ENCODE measurements at places on chromosomes 6 and 20.

GRCh38 chr20:35883778-35884540 lies 70.3 kb downstream of the SCAND1 start:
- peak; percentile 32 for DNase-seq

DNA sequence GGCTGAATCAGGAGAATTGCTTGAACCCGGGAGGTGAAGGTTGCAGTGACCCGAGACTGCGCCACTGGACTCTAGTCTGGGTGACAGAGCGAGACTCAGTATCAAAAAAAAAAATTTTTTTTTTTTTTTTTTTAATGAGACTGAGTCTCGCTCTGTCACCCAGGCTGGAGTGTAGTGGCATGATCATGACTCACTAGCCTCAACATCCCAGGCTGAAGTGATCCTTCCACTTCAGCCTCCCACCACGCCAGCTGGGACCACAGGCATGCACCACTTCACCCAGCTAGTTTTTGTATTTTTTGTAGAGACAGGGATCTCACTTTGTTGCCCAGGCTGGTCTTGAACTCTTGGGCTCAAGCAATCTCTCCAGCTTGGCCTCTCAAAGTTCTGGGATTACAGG lies 53.3 kb downstream of the MYO6 start:
- no peak for DNase-seq

GRCh38 chr20:11766961-11767360 lies 150.7 kb upstream of the BTBD3 start:
- peak; percentile 46 for DNase-seq

DNA sequence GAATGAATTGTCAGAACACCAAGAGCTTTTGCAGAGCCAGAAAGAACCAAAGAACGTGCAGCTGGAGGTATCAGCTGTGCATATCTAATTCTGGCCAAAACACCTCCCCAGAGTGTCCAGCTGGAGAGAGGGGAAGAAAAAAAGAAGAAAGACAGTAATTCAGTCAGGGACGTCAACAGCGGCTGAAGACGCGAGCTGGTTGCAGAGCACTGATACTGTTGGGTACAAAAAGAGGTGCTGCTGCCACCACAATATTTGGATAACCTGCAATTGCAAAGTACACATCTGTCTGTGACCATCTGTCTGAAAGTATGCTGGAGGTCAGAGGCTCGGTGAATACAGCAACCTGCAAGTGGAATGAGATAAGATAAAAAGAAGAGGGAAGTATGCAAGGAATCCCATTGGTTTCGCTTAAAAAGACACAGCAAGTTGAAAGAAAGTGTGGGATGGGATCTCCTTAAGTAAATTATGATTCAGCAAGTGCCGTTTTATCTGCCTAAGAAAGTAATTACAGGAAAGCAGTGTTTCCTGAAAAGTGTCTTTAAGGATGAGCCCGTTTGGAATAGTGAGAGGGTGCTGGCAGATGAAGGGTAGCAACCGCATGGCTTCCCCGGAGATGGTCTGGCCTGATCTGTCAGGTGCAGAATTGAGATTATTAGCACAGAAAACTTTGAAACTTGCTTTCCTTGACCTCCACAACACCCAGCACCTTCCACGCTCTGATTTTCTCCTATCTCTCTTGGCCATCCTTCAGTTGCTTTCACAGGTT lies 189.9 kb upstream of the PRDM1 start:
- DNase-seq, result no peak

DNA sequence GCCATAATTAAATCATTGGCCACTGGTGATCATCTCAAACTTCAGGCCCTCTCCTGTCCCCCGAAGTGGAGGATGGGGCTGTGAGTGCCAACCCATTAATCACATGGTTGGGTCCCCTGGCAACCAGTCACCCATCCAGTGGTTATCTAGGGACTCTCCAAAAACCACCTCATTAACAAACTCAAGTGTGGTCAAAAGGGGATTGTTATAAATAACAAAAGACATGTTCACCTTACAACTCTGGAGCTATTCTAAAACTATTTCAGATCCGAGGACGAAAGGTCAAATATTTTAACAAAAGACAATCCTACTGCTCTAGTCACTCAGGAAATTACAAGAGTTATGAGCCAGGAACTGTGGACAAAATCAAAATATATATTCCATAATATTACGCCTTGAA lies 95.5 kb upstream of the PRND start:
- no peak for DNase-seq

DNA sequence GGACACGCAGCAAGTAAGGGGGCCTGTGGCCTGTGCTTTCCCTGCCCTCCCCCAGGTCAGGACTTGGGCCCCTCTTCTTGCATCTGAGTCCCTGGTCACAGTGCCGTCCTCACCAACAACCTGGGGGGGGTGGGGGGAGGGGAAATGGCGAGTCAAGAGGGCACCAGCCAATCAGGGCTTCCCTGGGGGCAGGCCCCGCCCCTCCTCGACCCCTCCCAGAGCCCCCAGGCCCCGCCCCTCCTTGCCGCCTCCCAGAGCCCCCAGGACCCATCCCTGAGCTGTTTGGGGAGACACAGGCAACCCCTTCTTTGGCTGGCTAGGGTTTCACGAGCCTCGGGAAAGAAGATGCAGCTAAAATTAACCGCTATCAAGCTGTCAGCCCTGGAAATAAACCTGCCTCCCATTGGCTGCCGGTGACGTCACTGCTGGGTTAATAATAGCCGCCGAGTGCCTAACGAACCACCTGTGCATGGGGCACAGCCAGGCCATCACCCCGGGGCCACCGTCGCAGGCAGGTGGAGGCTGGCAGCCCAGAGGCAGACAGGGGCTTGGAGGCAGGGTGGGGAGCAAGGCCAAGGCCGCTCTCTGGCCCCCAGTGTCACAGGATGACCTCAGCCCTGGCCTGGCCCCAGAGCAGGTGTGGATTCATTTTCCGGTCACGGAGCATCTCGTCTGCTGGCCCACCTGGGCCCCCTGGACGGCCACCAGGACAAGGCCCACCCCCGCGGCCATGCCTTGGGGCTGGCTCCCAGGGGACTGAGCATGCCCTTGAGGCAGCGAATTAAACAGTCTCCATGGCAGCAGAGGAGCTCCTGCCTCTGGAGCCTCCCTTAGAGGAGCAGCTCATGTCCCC lies 3.2 kb upstream of the EEF1A2 start:
- DNase-seq, result peak; percentile 82

DNA sequence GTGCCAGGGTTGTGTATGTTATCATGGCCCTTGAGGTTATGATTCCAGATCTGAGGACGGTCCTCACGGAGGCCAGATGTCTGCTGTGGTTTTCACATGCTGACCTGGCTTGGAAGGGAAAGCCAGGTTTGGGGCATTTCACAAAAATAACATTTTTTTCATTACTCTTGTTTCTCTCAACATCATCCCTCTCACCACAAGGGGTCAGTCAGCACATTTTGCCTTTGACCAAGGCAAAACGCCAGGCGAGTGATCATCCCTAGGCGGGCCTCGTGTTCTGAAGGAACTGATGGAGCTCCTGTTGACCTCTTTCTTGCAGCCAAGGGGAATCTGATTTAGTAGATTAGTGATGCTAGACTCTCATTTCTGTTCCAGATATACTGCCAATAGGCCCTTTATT lies 133.5 kb downstream of the TBC1D7 start:
- no peak for DNase-seq

GRCh38 chr20:50152394-50153152 lies 950 bp downstream of the PEDS1 start:
- DNase-seq, result no peak

DNA sequence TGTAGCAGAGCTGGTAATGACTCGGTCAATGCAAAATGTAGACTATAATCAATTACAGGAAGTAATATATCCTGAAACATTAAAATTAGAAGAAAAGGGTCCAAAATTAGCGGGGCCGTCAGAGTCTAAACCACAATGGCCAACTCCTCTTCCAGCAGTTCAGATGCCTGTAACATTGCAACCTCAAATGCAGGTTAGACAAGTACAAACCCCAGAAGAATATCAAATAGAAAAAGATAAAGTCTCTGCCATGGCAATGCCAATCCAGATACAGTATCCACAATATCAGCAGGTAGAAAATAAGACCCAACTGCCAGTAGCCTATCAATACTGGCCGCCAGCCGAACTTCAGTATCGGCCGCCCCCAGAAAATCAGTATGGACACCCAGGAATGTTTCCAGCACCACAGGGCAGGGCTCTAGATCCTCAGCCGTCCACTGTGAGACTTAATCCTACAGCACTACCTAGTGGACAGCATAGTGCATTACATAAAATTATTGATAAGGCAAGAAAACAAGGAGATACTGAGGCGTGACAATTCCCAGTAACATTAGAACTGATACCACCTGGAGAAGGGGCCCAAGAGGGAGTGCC lies 158.4 kb downstream of the GPX5 start:
- peak; percentile 14 for DNase-seq

- DNase-seq, result no peak
Observed at GRCh38 chr20:19098117-19098516, 114.3 kb upstream of the SLC24A3 start.

DNA sequence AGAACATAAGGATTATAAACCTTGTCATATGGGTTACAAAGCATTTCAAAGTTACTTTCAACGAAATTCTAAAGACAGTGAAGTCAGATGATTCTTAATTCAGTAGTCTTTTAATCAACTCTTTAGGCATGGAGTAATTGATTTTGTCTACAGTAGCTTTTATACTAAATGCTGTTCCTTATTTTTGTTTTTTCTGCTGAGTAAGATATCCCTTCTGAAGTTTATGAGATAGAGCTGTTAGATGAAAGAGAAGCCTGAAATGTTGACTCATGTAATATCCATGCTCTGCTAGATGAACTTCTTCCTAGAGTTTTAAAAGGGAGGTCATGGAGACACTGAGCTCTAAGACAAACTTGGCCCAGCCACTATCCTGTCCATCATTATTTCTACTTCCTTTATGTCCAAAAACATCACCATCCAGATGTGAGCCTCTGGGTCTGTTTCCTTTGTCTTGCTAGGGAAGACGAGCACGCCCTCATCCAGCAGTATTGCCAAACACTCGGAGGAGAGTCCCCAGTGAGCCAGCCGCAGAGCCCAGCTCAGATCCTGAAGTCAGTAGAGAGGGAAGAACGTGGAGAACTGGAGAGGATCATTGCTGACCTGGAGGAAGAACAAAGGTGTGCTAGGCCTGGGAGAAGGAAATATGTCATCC lies 550.3 kb downstream of the UTRN start:
- no peak for DNase-seq

DNA sequence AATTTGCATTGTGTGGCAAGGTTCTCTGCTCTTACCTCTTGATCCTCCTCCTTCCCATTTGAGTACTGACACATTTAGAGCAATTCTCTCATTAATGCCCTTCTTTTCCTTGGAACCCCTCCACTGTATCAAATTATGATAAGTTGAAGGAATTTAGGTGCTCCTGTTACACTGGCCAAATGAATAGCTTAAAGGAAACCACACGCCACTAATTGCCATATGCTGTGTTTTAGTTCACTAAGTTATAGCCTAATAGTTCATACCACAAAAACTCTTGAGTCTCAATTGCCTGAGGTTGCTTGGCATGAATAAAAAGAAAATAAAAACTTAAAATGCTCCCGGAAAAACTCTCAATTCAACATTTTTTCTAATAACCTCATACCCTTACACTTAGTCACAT lies 1239.3 kb downstream of the EPHA7 start:
- DNase-seq, result no peak

- no peak for DNase-seq
Observed at GRCh38 chr6:158688860-158689259, 39.0 kb downstream of the SYTL3 start.

DNA sequence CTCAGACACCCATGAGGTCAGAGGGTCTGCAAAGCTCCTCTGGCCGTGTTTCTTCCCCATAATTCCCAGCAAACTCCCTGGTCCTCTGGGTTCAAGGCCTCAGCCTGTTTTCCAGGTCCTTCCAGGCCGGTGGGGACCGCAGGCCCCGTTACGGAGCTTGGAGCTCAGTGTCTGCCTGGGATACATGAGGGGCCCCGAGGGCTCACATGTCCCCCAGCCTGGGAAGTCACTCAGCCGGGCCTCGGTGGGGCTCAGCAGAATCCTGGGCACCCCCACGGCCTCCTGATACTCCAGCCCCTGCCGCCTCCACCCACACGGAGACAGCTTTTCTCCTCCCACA lies 3.4 kb upstream of the SULF2 start:
- DNase-seq, result no peak

- DNase-seq, result no peak
Observed at GRCh38 chr6:14397518-14397901, 279.9 kb downstream of the CD83 start.

GRCh38 chr6:169171016-169171415 lies 82.6 kb downstream of the THBS2 start:
- DNase-seq, result no peak

DNA sequence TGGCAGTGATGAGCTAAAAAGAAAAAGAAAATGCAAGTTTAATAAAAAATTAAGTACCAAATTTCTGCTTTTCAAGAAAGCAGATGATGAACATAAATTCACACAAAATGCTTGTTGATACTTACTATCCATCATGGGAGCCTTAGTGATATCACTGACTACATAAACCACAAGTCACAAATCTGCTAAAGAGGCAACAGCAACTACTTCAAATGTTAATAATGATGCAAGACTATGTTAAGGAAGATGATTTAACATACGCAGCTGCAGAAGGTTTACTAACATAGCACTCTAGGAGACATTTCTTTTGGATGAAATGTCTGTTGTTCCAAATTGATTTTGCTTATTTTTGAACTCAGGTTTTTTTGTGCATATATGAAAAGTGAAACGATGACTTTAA lies 18.6 kb downstream of the FYN start:
- DNase-seq, result no peak

All from NCI-H1436 (cell line).